ENCODE measurements at places on chromosomes 13 and 19.

DNA sequence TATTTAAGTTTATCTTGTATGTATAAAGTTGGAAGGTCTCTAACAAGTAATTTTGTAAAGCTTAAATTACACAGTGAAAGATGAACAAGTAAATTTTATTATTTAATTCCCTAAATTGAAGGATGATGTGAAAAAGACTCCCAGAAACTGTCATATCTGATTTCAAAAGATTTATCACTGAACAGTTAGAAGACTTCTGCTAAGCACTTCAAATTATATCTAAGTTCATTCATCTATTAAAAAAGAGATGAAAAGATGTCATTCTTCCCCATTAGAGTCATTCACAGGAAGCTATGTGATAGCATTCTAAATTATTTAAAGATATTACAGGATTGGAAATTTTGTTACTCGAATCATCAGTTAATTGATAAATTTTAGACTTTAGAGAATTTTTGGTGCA is 359.4 kb downstream of the ITGBL1 start:
- DNase-seq, result no peak

DNA sequence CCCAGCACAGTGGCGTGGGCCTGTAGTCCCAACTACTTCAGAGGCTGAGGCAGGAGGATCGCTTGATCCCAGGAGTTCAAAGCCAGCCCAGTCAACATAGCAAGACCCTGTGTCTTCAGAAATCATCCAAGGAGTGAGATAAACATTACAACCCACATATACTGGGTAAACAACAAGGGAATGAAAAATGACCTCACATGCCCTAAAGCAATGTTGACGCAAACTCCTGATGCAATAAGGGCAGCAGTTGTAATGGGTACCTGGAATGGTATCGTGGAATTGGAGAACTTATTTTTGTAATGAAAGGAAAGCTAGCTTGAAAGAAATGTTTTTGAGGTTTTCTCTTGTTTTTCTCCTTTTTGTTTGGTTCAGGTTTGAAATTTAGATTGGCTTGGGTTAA is 24.5 kb upstream of the LGALS16 start:
- no peak for DNase-seq

DNA sequence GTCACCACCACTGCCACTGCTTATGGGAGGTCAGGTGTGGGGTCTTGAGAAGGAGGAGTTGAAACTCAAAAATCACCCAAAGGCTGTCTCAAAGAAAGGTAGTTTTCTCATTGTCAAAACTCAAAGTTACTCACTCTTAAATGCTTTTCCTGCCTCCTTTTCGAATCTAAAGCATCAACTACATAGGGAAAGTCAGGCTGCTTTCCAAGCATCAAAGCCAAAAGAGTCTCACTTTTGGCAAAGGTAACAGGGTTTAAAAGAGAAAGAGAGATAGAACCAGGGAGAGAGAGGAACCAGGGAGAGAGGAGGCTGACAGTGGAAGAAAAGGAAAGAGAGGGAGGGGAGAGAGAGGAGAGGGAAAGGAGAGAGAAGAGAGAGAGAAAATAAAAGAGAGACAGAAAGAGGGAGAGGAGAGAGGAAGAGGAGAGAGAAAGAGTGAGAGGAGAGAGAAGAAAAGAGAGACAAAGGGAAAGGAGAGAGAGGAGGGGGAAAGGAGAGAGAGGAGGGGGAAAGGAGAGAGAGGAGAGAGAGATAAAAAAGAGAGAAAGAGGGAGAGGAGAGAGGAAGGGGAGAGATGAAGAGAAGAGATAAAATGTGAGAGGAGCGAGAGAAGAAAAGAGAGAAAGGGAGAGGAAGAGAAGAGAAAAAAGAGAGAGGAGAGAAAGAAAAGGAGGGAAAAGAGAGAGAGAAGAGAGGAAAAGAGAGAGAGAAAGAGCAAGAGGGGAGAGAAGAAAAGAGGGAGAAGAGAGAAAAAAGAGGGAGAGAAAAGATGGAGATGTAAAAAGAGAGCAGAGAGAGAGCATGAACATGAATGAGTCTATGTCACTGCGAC is 262.0 kb upstream of the TSHZ3 start:
- no peak for DNase-seq

- DNase-seq, result no peak
Measured at GRCh38 chr19:50384685-50385535, 763 bp downstream of the POLD1 start.

DNA sequence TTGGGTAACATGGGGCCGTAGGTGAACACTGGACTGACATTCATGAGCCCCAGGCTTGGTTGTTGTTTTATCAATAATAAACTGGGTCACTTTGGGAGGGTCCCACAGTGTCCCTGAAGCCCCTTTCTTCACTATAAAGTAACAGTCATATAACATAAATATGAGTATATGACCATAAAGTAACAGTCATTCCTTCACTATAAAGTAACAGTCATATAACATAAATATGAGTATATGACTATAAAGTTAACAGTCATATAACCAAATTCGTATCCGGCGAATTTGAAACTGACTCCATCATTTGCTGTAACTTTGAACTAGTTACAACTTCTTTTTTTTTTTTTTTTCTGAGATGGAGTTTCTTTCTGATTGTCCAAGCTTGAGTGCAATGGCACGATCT is 210.3 kb downstream of the KATNAL1 start:
- no peak for DNase-seq

- no peak for DNase-seq
Measured at GRCh38 chr13:104953588-104953987, 1581.9 kb downstream of the EFNB2 start.

- DNase-seq, result no peak
Measured at GRCh38 chr13:30746791-30747190, 11.4 kb downstream of the ALOX5AP start.

- DNase-seq, result no peak
Measured at GRCh38 chr19:19181488-19181998, 10.4 kb downstream of the BORCS8 start.

GRCh38 chr13:19362946-19363510 is 181.4 kb upstream of the TUBA3C start:
- DNase-seq, result no peak

DNA sequence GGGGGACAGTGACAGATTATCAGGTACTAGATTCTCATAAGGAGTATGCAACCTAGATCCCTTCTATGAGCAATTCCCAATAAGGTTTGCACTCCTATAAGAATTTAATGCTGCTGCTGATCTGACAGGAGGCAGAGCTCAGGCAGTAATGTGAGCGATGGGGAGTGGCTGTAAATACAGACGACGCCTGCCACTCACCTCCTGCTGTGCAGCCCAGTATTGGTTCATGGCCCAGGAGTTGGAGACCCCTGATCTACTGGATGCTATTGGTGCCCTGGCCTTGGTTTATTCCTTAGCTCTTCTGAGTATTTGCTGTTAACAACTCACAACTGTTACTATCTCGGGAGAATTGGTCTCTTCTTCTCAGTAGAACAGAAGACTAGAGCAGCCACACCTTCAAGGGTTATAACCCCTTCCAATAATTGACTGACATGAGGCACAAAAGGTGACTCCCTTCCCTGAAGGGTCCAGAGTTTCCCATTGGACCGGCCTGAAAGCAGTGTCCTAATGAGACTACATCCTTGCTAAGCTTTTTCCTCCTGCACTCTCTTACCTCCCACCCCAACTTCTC is 35.0 kb upstream of the RBM26 start:
- DNase-seq, result no peak

GRCh38 chr13:86882835-86883234 is 788.3 kb upstream of the SLITRK5 start:
- no peak for DNase-seq

GRCh38 chr19:33496038-33496895 is 25.3 kb downstream of the PEPD start:
- no peak for DNase-seq

DNA sequence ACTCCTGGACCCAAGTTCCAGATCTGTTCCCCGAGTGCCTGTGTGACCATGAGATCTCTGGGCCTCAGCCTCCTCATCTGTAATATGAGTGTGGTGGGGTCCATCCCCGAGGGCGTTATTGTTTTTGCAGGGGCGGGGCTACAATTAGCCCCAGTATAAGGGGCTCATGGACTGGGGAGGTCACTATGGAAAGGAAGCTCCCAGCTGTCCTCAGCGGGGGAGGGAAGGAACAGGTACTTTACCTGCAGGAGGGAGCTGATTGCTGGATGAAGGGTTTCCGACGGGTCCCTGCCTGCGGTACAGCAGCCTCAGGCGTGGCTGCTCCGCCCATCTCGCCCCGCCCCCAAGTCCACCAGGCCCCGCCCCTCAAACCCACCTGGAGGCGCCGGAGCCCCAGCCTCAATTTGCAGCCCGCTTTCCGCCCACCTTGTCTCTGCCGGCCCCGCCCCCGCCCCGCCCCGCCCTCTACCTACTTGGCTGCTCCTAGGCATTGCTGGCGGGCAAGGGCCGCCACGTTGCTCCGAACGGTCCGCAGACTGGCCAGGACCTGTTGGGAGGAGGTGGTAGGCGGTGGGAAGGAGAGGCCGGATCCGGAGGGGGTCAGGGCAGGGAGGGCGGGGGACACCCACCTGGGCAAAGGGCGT is 5.5 kb downstream of the PDE4C start:
- no peak for DNase-seq

DNA sequence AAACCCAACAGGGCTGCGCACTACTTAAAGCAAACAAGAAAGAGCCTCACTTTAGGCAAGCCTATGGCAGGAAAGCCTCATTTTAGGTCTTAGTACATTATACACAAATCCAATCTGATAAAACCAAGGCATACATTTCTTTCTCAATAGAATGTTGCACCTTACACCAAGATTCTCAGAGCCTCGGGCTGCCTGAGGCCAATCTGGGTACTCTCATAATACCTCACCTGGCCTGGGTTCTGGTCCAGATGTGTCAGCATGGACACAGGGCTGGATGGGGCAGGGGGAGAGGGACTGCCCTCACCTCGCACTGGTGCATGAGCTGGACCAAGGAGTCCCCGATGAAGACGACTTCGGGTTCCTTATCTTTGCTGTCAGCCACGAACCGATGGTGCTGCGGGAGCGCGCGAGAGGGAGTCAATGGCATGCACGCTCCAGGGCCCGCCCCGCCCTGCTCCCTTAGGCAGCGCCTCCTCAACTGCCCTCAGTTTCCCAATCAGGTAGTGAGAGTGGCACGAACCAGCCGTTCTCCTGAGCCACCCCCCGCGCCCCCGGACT is at the start of gene PRR19:
Gene PRR19, plus strand, starts transcription at position 487 of the 558 bp plus-strand sequence. CDS start 7,453 bp downstream, outside the sequence.
- peak; percentile 48 for DNase-seq

DNA sequence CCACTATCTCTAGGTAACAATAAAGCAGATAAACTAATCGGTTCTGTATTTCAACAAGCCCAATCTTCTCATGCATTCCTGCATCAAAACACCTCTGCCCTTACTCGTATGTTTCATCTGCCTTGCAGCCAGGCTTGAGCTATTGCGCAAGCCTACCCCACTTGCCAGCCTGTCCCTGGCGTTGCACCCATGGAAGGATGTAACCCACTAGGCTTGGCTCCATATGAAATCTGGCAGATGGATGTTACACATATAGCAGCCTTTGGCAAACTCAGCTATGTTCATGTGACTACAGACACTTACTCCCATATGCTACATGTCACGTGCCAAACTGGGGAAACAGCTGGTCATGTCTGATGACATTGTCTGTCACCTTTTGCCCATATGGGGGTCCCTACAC is 11.9 kb upstream of the ZNF549 start:
- no peak for DNase-seq

DNA sequence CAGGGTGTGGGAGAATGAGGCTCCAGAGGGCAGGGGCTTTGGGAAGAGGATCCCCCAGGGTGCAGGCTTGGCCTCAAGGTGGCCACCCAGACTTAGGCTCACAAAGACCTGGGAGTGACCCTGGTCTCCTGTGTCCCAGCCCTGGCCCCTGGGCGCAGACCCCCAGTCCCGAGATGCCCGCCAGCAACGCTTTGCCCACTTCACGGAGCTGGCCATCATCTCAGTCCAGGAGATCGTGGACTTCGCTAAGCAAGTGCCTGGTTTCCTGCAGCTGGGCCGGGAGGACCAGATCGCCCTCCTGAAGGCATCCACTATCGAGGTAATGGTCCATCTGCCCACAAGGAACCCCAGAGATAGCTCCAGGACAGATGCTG is 2.6 kb downstream of the NR1H2 start:
- no peak for DNase-seq

DNA sequence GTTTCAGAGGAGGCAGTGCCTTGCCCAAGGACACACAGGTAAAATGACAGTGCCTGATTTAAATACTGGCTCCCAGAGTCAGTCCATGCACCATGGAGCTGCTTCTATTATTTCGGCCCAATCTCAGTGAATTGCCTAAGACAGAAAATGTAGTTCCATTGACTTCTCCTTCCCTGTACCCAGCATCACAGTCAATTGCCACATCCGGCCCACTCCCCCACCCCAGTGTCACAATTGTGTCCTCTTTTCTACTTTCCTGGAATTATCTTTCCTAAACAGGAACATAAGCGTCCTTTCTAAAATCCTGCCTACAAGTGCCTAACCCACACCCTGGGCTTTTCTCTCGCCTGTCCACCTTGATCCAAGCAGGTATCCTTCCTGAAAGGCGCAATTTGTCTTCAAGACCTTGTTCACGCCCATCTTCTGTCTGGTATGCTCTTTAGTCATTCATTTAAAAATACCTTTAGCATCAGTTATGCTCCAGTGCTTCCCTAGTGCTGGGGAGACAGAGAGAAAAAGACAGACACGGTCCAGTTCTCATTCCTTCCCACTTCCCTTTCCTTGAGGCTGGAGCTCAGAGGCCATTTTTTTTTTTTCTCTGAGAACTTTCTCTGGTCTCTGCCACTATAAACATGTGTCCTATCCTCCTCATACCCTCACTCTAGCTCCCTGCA is 411.4 kb downstream of the LIG4 start:
- DNase-seq, result no peak

DNA sequence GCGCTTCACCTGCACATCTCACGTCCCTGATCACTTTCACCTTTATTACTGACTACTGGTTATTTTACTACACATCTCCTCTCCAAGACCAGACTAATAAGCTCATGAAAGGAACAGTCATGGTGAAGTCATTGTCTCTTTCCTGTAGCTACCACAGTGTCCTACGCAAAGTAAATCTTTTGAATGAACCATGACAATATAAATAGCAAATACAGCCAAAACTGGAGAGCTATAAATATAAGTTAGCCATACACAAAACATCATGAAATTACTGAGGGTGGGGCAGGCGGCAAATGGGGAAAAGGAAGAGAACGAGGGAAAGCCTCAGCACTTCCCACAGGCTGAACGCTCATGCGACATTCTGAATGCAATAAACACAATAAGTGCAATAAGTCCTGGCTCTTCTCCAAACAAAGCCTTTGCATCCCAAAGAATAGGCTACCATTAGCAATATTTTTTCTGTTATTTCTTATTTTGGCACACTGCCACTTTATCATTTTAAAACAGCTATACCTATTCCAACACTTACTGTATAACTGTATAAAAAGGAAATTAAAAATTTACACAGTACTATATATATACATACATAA is 62.5 kb downstream of the TUBGCP3 start:
- no peak for DNase-seq

- DNase-seq, result no peak
Measured at GRCh38 chr13:23792680-23793079, 96.5 kb downstream of the MIPEP start.

- no peak for DNase-seq
Measured at GRCh38 chr19:40567750-40568494, 8.8 kb upstream of the SHKBP1 start.

GRCh38 chr19:35569281-35569781 is 5.9 kb upstream of the ATP4A start:
- DNase-seq, result no peak

GRCh38 chr13:112954488-112955270 is 14.3 kb upstream of the MCF2L start:
- DNase-seq, result no peak
